HuH-7 (cell line): ENCODE measurements at places on chromosomes 3 and 15.

GRCh38 chr3:141485641-141486495 lies 959 bp upstream of the RASA2 start:
- DNase-seq = peak; percentile 9

GRCh38 chr15:25335279-25335678 lies 103.5 kb downstream of the UBE3A start:
- no peak for DNase-seq

DNA sequence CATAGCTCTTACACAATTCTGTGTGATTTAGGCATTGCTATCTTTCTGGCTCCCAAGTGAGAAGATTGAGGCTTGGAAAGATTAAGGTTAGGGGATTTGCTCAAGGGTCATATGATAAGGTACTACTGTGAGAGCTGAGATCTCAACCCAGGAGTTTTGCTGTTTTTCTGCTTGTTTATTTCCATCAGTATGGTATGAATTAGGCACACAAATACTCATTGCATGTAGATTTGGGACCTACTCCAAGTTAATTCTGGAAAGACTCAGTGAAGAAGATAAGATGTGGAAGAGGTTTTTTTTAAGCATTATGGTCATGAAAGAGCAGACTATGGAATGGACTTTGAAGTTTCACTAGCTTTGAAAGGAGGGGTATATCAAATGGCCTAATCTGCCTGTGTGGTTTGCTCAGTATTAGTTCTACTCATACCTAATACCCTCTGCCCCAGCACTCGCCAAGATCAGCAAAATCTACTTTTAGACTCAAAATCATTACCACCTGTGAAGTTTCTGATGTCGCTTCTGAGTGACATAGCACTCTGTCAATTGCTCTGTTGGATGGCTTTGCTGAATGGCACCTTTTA lies 12.5 kb downstream of the MBNL1 start:
- DNase-seq = no peak

GRCh38 chr3:85935171-85935570 lies 976.4 kb downstream of the CADM2 start:
- no peak for DNase-seq

GRCh38 chr3:173096140-173096539 lies 44.9 kb downstream of the SPATA16 start:
- no peak for DNase-seq

DNA sequence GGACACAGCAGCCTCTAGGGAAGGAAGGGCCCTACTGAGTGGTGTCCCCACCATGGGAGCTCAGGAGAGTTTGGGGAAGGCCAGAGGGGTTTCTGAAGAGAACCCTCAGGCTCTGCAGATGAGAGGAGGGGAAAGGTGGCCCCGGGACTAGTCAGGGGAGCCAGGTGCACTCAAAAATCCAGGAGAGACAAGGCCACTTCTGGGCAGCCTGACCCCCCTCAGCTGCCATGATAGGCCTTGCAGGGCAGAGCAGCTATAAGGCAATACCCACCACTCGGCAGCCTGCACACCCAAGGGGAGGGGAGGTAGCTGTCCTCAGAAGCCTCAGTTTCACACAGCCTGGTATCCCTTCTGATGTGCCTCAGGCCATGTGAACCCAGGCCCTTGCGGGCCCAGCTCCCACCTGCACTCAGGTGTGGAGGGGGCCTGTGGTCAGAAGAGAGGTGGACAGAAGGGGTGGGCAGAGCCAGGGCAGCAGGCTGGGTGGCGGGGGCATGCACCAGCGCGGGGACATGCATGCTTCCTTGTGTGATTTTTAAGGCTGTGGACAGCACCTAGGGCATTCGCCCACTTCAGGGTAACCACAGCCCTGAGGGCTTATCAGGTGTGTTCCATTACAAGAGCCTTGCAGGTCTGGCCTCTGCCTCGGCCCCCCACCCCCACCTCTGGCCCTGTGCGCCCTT lies 34.6 kb downstream of the SRPRB start:
- DNase-seq = no peak

GRCh38 chr3:110680450-110680849 lies 391.2 kb upstream of the NECTIN3 start:
- DNase-seq = no peak

GRCh38 chr3:12484983-12485327 lies 675 bp downstream of the TSEN2 start:
- no peak for DNase-seq

DNA sequence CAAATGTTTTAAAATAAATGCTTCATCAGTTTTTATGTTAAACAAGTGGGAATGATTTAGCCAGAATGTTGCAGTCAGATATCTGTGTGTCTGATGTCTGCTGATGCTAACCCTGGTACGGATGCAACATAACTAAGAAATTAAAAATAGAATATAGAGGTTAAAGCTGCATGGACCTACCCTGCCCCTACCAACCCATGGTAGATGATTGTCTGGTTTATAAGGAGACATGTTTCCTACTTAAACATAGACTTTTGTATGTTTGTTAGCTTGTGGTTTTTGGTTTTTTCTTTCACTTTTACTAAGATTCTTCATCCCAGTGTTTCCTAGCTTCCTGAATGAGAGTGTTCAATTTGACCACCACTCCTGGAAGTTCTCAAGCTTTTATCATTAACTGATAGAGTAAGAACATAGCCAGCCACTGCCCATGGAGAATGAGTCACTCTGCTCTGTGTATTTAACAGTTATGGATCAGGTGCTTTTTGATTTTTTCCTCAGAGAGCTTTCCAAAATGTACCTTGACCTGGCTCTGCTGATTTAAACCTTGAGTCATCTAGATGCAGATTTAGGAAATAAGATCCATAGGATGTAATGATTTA lies 70.7 kb upstream of the VEPH1 start:
- DNase-seq = no peak

- no peak for DNase-seq
These were observed 835.3 kb upstream of the CFAP20DC start for GRCh38 chr3:59885101-59885500.

DNA sequence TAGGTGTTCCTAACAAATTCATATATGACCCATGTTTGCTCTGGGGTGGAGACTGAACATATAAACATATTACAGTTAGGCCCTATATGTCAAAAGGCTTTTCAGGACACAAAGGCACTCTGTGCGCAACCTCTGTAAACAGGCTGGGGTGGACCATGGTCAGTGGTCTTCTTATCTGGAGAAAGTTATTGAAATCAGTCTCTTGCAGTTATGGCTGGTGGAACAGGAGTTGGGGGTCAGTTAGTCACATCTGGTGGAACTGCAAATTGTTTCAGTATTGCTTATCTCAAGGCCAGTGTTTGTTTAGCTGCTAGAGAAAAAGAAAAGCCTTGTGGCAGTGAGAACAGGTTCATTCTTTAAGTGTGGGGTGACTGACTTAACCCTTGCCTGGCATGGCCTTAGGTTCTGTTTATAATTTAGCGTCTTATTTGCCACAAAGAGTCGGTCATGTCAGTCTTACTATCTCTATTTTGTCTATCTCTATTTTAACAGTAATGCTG lies 5.9 kb upstream of the GP9 start:
- peak; percentile 64 for DNase-seq

GRCh38 chr3:46864061-46864881 lies 1.0 kb upstream of the MYL3 start:
- no peak for DNase-seq

DNA sequence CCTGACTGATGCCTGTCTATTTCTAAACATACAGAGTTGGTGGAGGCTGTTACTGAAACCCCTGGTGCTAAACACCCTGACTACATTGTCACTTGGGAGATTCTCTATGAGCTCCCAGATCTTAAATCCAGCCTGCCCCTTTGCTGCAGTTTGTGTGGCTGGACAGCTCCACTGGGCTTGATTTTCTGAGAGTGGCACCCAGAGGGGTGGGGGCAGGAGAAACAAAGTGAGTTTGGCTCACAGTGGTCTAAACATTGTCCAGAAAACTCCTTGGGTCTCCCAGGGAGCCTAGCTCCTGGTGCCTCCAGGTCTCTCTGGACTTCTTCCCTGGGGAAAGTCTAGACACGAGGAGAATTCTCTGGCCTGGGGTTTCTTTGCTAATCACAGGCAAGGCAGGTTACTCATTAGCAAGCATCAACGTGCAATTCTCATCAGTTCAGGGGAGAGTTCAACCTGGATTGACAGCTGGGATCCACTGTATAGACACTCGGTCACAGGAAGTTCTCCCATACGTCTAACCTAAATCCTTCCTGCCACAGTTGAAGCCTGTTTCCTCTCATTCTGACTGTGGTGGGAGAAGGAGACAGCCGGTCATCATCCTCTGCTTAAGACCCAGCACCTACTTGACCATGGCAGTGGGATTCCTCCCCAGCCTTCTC lies 7.1 kb upstream of the DLL4 start:
- DNase-seq = no peak

DNA sequence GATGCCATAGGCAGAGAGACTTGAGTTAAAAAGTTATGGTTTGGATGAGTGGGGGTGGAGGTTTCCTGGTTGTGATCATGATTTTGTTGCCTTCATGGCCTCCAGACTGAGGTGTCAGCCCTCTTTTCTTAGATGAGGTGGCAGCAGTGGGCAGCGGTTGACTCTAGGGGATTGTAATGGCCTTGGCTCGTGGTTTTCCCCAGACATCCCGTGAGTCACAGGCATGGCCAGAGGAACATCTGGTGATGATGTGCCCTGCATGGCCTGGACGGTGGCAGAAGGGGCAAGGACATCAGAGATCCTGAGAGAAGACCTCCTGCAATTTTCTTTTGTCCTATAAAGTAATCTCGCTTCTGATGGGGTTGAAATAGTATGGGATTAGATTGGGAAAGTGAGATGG lies 12.4 kb downstream of the RETNLB start:
- DNase-seq = no peak
